NCI-H1930 (cell line): ENCODE measurements at places on chromosomes 5 and 9.

GRCh38 chr9:71876106-71876505 is 34.9 kb downstream of the ABHD17B start:
- DNase-seq = no peak

DNA sequence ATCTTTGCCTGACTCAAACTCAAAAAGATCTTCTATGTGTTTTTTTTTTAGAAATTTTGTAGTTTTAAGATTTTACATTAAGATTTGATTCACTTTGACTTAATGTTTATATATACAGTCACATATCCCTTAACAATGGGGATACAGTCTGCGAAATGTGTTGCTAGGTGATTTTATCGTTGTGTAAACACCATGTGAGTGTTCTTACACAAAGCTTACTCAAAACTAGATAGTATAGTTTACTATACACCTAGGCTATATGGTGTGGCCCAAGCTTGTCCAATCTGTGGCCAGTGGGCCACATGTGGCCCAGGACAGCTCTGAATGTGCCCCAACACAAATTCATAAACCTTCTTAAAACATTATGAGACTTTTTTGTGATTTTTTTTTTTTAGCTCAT is 131.9 kb downstream of the CWC27 start:
- no peak for DNase-seq

DNA sequence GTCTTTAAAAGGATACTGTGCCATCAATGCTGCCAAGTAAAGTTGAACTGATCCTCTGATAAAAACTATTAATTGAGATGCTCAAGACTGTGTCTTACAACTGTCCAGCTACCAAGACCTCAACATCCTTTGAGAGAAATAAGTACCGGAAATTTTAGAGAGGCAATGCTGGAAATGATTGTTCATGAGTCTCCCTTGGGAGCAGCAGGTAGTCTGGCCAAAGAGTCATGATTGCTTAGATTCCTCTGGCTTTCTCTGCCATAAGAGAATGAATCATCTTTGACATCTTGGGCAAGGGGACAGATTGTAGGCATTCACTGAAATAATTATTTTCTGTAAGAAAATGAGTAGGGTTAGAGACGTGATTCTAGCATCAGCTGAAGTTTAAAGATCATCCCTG is 466.6 kb upstream of the DAB2 start:
- no peak for DNase-seq

DNA sequence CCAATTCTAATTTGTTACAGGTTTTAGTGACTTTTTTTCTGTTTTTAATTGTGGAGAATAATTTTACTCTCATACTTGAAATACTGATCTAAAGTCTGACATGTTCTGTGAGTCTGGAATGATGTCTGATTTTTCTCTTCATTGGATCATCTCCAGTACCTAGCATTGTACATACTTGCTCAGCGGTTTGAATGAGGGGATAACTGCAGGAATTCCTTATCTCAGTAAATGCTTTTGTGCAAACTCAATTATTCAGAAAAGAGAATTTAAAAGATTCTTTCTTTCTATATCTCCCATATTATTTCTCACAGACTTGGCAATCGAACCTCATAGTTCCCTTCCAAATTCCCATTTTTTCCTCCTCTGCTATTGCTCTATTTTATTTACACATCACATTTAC is 397.9 kb upstream of the SGCD start:
- no peak for DNase-seq

DNA sequence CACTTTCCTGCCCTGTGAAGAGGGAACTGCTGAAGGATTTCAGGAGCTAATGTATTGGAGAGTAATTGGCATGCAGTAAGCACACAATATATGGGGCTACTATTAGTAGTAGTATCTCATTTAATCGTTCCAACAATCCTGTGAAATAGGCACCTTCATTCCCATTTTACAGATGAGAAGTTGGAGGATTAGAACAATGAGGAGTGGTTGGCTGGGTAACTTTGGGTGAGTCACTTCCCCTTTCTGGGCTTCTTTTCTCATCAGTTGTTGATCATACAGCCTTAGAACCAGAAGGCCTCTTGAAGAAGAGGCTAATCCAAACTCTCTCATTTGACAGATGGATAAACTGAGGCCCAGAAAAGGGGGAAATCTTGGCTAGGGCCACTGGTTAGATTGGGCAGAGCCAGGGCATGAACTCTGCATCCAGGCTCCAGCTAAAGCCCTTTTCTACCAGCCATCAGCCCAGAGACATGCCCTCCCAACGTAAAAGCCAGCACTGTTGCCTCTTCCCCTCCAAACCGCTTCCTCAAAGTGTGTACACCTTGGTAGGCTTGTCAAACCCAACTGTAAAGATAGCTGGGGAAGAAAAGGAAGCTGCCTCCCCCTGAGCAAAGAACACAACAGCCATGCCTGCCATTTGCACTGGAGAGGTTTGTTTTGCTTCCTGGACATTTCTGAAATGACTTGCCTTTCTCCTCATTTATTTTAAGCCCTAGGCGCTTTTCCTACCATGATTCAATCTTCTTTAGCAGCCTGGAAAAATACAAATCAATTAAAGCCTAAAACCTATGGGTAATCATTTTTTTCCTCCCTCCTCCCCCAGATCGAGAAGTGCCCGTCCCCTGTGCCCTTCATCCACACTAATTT is 992 bp downstream of the SPACA9 start:
- DNase-seq = no peak

- DNase-seq = no peak
These were observed 596 bp upstream of the FGFR4 start for GRCh38 chr5:177085985-177086653.

DNA sequence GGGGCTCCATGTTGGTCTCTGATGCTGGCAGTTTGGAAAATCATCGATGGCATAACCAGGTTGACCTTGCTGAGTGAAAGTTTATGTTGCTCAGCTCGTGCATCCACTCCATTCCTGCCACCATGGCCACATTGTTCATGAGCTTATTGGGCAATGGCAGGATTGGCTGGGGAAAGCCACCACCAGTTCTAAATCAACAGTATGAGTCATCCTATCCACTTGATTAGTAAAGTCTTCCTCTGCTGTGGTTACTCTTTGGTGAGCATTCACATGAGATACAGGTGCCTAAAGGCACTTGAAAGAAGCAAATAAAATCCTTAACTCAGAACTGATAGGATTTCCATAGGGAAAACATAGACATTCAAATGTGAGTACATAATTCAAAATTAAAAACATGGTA is 131.8 kb upstream of the FBN2 start:
- DNase-seq = no peak

DNA sequence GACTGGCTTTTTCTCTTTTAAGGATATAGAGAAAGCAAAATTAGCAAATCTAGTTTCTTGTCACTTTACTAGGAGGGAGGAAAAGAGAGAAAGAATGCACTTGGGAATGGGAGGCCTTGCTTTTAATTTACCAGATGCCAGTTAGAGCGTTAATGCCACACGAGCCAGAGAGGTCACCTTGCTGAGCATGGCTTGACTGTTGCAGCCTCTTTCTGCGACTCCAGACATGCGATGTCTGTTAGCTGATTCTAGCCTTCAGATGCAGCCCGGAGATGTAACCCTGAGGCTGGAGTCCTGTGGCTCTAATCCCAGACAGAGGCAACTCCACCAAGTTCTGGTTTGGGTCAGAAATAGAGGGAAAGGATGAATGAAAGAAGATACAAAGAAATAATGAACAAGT is 152.5 kb downstream of the TRIO start:
- DNase-seq = no peak
